ENCODE measurements at places on chromosomes 13 and 19.
A peak's percentile ranks its signal among the peaks of the same experiment; 100 is the strongest.

DNA sequence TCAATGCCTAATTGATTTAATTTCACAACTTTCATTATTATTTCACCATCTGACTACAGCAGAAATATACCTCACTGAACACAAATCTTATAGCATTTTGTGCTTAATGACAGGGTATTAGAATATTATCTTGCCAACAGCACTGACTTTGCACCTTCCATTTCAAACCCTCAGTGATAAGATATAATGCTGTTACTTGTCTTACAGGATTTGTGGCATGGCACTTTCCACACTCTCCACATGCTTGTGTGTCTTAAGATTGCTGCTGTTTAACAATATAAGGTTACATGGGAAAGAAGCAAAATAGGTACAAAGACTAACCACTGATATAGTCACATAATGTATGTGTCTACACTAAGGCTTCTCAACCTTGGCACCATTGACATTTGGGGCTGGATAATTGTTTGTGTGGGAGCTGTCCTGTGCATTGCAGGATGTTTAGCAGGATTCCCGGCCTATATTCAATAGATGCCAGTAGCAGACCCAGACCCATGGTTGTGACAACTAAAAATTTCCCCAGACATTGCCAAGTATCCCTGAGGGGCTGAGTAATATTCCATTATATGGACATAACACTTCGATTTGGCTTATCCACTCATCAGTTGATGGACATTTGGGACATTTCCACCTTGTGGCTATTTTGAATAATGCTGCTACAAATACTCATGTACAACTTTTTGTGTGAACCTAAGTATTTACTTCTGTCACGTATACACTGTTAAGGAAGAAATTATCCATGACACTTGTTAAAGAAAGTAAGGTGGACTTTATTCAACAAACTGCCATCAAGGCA, 5.7 kb upstream of the DIAPH3 start:
- DNase-seq: no peak

DNA sequence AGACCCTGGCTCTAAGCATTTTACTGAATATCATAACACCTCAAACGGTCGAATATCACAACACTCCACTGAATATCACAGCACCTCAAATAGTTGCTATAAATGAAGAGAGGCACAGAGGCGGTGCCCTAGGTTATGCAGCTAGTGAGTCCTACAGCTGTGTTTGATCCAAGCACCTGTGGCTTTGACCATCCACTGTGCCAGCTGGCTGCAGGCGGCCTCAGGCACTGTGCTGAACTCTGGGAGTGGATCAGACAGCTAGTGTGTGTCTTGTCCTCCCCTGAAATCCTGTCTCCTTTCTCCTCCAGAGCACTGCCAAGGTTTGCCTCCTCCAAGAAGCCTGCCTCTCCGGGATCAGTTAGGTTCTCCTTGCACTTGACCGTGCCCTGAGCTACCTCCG, 7.3 kb downstream of the NOSIP start:
- no peak for DNase-seq

DNA sequence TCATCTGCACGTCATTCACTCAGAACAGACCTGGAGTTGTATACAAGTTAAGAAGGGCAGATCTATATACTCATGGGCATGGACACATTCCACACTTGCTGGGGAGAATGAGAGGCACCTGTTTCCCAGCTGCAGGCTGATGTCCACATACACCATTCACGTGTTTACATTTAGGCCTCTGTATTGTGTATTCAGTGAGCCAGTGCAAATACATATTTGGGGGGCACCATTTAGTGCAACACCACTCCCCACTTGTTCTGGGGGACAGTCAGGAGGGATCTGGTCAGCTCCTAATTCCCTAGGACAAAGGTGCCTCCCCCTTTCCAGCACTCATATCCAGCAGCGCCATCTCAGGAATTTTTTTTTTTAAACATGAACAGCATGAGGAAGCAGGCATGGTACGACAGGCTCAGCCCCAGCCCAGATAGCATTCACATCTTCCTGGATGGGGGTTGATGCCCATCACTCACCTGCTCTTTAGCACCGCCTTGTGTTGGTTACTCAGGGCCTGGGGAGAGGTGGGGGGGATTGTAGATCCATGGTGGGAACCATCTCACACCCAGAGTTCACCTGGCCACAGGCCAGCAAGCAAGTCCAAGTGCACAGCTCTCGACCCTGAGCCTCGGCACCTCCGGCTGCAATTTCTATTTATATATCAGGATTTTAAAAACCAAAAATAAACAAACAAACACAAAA, 56.9 kb upstream of the ZNF254 start:
- no peak for DNase-seq

- DNase-seq: no peak
Measured at GRCh38 chr19:34317311-34317927, 47.6 kb upstream of the GPI start.

DNA sequence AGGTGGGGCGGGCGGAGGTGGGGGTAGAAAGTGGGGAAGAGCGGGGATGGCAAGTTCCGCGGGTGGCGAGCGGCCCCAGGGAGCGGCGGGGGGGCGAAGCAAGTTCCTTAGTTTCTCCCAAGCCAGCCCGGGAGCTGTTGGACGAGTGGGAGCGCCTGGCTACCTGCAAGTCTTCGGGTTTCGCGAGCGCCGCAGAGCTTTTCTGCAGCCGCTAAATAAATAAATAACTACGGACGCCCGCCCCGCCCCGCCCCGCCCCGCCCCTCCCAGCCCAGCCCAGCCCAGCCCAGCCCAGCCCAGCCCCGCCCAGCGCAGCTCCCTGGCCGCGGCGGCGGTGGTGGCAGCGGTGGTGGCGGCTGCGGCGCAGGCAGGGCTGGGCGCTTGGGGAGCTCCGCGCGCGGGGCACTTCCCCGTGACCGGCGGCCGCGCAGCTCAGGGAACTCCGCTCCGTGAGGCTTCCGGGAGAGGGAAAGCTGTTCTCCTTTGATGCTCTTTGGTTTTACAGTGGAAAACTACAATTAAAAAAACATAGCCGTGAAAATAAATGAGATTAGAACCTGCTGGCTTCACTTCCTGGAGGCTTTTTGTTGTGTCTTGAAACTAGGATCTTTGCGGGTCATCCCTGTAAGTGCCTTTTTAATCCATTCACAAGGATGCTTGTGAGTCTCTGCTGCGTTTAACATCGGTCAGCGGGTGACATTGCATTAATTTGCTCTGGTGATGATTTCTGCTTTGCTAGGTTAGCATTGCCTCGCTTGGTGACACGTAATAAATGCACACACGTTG, at the start of gene UBE2L5:
Gene UBE2L5, plus strand, starts transcription at position 440 of the 786 bp plus-strand sequence. CDS start 5,498 bp downstream, outside the sequence.
- DNase-seq: peak; percentile 80

DNA sequence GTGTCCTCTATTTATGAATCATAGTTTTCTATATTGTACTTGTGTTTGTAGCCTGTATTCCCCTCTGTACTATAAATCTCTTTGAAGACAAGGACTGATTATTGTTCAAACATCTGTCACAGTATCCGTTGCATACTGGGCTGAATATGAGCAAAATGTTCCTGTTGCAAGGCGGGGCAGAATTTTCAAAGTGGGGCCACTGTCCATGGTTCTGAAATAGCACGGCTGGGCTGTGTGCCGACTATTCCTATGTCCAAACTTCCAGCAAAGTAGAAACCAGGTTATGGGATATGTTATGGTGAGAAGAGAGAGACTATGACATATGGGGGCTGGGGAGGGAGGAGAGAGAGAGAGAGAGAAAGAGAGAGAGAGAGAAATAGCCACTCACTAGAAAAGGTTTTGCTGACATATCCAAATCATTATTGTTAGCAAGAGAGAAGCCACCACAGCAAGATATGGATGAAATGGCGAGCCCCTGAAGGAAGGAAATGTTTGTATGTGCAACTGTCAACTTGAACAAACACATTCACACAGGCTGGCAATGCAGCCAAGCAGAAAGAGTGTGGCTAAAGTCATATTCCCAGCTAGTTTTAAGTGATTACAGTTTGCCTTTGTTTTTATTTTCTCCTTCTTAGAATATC, 107.0 kb upstream of the GPR12 start:
- DNase-seq: peak; percentile 44

DNA sequence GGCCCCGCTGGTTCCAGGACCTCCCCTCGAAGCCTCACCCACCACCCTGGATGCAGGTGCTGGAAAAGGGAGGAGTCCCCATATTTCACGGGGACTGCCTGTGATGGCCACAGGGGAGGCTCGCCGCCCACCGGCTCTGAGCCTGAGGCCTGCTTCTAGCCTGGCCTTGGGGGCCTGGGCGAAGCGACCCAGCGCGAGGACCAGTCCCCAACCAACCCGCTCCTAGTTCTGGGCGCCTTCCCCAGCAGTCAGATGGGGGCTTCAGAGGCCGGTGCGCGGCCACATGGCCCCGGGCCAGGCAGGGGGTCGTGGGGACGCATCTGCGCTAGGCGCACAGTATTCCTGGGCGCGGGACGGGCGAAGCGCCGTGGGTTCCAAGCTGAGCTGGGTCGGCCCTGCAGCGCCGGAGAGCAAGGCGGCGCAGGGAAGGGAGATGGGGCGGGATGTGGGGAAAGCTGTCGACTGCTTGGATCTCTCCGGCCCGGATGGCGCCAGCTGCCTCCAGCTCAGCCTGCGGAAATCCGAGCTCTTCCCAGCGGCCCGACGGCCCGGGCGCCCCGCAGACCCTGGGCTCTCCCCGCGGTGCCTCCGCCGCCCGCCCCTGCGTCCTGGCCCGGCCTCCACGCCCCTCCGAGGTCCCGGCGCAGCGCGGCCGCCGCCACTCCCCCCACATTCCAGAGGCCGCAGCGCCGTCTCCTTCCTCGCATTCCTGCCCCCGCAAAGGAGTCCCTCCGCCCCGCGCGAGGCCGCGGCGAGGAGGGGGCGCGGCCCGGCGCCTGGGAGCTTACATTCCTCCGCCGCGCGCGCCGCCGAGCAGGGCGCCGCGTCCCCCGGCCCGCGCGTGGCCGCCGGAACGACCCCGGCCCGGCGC, at the start of gene WTIP:
Gene WTIP, plus strand, starts transcription at position 788 of the 871 bp plus-strand sequence. CDS start 217 bp downstream, outside the sequence.
- peak; percentile 96 for DNase-seq

GRCh38 chr13:28533125-28533436, 38.2 kb upstream of the FLT1 start:
- peak; percentile 19 for DNase-seq

- no peak for DNase-seq
Measured at GRCh38 chr19:42794765-42795164, 29.3 kb upstream of the PSG8 start.

GRCh38 chr19:10928563-10929401, at the start of the genes TIMM29 and YIPF2:
TSS of gene TIMM29 (plus strand) at chr19:10928811. CDS start at chr19:10928823, 12 bp downstream.
TSS of gene YIPF2 (minus strand) at chr19:10928639. CDS start at chr19:10928410, 229 bp downstream.
- DNase-seq: peak; percentile 98

GRCh38 chr19:30710721-30711120, 338.5 kb downstream of the ZNF536 start:
- DNase-seq: no peak

- no peak for DNase-seq
Measured at GRCh38 chr19:42276821-42277220, 7.8 kb downstream of the CIC start.

DNA sequence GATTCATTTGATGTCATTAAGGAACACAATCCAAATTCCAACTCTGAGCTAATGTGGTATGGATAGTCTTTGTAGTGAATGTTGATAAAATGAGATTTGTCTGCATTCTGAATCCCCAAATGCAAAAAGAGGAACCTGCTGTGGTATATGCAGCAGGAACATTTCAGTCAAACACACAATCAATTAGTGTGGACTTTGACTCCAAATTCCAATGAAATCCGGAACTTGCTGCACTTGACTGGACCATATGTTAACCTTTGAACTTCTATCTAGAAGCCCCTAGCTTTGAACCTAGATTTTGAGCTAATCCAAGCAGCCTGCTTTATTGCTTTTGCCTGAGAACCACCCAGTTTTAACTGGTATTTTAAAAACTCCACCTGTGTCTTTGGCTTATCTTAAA, 341.3 kb downstream of the SPRY2 start:
- DNase-seq: no peak

DNA sequence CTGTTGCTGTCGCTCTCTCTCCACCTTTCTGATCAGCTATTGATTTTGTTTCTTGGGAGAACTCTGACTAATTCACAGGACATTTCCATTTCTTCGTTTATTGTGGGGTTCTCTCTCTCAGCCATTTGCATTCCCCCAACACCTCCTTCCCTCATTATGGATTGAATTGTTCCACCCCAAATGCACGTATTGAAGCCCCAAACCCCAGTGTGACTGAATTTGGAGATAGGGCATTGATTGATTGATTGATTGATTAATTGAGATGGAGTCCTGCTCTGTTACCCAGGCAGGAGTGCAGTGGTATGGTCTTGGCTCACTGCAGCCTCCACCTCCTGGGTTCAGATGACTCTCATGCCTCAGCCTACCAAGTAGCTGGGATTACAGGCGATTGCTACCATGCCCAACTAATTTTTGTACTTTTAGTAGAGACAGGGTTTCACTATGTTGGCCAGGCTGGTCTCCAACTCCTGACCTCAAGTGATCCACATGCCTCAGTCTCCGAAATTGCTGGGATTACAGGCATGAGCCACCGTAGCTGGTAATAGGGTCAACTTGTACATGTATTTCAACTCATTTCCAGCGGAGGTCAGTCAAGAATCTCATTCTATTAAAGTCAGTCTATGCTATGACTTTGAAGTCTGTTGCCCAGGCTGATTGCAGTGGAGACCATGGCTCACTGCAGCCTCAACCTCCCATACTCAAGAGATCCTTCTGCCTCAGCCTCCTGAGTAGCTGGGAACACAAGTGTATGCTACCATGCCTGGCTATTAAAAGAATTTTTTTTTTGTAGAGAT, 13.6 kb downstream of the NFILZ start:
- DNase-seq: no peak

- DNase-seq: no peak
Measured at GRCh38 chr19:339262-339887, 5.2 kb downstream of the MIER2 start.

DNA sequence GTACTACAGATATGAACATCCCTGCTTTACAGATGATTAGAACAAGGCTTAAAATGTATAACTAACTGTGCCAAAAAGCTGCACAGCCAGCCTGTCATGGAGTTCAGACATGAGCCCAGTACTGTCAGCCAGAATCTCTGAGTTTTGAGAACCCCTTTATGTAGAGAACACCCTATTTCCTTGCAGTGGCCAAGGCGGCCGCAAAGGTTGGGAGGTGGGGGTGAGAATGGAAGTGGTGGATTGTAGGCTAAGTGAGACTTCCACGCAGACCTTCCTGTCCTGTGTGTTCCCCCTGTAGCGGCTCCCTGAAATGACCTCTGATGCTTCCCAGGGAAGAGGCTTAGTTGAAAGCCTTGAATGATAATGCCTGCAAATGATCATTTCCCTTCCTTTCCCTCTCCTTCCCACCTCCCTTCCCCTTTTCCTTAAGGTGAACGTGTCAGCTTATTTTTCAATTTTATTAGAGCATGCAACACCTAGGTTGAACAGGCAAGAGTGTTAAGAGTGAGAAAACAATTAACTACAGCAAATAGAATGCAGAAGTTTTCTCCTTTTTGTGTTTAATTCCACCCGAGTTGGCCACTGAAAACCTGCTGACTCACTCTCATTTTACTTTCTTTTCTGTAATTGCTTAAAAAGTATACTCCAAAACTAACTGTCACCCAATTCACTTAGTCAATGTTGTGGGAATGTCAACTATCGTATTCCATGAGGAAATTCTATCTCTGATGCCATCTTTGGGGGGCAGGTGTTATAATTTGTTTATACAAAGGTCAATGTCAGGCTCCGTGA, 167.0 kb upstream of the EDNRB start:
- no peak for DNase-seq

DNA sequence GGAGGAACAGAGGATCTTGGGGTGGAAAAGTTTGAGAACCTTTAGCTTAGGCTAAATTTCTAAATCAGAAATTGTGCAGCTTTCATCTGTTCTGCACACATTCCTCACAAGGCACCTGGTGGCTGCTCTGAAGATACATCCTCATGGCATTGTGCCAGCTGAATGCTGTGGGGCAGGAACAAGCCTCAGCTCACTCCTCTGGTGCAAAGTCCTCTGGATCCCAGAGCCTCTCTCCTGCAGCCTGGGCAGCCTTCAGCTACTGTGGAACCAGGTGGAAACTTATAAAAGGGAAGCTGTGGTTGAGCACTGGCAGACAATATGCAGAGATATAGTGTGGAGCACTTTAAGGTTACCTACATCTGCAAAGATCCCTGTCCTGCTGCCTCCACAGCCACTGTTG, 72.3 kb downstream of the KCTD12 start:
- DNase-seq: no peak
